ENCODE measurements at places on chromosomes 2 and 18.

DNA sequence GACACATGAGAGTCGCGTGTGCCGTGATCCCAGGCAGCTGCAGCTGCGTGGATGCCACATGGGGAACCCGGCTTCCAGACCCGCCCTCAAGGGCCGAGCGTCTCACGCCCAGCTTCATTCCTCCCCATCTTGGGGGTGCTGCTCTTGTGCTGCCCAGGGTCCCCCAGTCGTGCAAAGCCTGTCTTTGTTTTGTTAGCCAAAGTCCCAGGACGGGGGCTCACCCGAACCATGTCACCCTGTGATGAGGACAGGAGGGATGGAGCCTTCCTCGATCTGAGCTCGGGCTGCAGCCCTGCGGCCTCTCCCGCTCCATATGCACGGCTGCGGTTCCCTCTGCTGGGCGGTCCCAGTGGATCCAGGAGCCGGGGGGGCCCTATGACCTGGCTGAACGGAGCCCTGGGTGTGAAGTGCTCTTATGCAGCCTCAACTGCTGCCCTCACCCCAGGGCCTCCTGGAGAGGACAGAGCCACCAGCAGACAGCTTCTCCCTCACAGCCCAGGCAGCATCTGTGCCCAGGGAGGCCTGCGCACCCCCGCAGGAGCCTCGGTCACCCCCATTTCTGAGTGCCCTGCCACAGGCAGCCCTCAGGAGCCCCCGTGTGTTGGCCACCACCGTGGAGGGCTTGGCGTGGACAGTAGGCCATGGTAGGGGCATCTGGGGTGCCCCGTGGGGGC is 99.0 kb upstream of the CTDP1 start:
- no peak for DNase-seq

GRCh38 chr2:172972005-172972619 is 103.5 kb upstream of the MAP3K20 start:
- no peak for DNase-seq

DNA sequence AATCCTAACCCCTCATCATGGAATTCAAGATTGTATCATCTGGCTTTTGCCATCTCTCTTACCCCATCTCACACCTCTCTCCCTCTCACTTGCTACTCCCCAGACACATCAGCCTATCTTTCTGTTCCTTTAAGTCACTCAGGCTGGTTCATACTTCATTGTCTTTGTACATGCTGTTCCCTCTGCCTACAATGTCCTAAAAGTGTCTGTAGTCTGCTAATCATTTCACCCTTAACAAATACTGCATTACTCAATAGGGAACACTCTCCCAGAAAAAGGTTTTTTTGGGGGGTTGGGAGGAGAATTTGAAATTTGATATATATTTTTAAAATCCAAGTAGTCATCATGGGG is 146.2 kb upstream of the KLF7 start:
- DNase-seq: no peak

- DNase-seq: no peak
Observed at GRCh38 chr2:100730290-100730868, 89.6 kb upstream of the NPAS2 start.

DNA sequence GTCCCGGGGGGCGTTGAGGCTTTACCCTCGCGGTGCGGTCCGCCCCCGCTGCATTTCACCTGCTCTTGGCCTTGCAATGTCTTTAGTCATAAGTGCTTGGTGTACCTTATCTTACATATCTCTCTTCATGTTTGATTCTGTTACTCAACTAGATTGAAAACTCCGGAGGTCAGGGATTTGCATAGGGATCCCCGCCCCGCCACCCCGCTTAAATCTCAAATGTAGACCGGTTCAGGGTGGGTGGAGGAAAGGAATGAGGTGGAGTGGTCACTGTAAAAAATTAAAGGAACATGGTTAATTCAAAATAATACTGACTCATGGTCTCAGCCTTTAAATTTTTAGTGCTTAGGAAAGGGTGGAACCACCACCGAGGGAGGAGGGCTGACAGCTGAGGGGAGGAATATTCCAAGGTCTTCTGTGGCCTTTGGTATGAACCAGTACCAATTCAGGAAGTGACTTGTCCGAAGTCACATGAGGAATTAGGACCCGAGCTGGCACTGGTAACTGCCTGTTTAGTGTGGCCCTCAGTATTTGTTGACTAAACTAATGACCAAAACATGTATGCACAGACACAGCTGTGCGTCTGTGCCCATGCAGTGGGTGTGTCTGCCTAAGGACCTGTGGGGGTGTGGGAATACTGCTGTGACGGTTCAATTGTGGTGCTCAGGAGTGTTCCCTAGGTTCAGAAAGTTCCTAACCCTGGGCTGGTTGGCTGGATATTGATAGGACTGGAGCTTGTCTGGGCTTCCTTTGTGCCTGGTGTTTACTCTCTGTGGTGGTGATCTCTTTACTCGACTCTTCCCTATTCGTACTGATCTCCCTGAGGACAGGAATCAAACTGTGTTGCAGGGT is 1.0 kb downstream of the PLEKHB2 start:
- DNase-seq: peak; percentile 13

GRCh38 chr18:74480149-74480651 is 16.0 kb upstream of the CNDP2 start:
- DNase-seq: no peak

GRCh38 chr2:10914272-10914693 is 2.5 kb downstream of the KCNF1 start:
- no peak for DNase-seq

DNA sequence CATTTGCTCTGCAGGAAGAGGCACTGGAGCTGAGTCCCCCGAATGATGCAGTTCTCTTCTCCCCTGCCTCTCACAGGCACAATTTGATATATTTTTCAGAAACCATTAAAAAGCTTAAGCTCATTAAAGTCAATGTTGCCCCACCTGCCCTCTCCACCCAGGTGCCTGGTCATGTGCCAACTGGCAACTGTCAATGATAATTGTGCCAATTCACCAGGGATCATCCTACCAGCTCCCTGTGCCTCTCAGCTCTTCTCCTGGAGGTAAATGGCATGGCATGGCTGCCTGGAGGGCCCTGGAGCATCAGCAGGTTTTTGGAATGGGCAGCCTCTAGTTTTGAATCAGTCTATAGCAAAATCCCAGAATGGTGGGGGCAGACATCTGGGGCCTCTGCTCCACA is 279.6 kb upstream of the ID2 start:
- DNase-seq: no peak

- no peak for DNase-seq
Observed at GRCh38 chr18:44796429-44797428, 116.0 kb downstream of the SETBP1 start.

GRCh38 chr2:226953826-226954225 is 118.0 kb downstream of the RHBDD1 start:
- no peak for DNase-seq

- no peak for DNase-seq
Observed at GRCh38 chr2:109374548-109375130, 239.1 kb downstream of the SEPTIN10 start.

GRCh38 chr2:73907840-73908452 is 15.1 kb downstream of the ACTG2 start:
- peak; percentile 40 for DNase-seq

- DNase-seq: peak; percentile 78
Observed at GRCh38 chr2:178522950-178523595, 42.8 kb downstream of the PLEKHA3 start.

DNA sequence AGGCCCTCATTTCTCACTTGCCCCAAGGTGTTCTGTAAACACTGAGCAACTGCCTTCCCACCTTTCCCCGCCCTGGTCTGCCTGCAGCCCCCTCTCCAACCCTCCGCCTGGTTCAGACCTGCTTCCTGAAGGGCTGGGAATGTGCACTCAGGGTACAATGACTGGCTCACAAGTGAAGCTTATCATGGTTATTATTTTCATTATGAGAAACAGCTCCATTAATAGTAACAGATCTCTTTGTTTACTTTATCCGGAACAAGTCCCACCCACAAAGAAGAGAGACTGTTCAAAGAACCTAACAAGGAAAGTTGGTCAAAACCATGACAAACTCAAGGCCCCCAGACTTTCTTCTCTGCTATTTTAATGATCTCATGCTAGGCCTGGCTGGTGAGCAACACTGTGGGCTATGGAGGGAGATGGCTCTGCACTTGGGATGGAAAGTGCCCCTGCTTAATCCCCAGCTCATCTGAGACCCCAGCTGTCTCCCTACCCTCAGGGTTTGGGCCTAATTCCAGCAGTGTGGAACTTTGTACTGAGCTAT is 36.7 kb downstream of the ARHGAP25 start:
- peak; percentile 57 for DNase-seq

GRCh38 chr2:9796056-9797010 is 46.9 kb upstream of the TAF1B start:
- no peak for DNase-seq

DNA sequence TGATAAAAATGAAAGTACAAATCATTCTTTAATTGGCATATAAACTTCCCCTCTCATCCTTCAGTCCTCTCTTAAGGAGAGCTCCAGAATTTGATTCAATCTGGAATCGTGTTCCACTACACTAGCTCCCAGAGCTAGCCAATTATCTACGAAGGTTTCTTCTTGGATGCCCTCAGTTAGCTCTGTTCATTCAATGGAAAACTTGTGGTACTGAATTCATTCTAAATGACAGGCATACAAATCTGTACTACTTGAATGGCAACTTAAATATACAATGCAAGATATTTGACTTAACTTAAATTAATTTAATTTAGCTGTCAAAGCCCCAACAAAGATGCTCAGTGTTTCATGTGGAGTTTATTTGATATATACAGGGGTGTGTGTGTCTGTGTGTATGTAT is 1474.2 kb upstream of the CELF4 start:
- no peak for DNase-seq

- DNase-seq: no peak
Observed at GRCh38 chr2:105652014-105652796, 92.5 kb upstream of the NCK2 start.

DNA sequence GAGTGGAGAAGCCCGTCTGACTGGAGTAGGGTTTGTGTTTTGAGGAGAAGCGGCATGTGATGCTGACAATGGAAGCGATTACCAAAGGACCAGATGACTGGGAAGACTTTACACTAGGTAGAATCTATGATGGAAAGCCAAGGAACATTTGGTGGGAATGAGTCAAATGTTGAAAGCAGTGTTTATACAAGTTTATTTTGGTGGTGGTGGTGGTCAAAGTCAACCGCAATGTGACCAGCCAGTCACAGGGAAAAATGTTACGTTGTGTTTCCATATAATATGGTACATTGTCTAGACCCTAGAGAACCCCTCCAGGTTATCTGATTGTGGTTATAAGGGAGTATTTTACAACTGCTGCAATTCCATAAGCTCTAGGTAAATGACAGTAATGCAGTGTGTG is 216.8 kb downstream of the PID1 start:
- no peak for DNase-seq

- no peak for DNase-seq
Observed at GRCh38 chr2:178799305-178799704, 7.9 kb downstream of the TTN start.
